Sciatic nerve (tissue), 2 donors: ENCODE measurements at places on chromosomes 7 and 10.

GRCh38 chr7:74501298-74501697 is 47.6 kb downstream of the GTF2IRD1 start:
- no peak for DNase-seq

DNA sequence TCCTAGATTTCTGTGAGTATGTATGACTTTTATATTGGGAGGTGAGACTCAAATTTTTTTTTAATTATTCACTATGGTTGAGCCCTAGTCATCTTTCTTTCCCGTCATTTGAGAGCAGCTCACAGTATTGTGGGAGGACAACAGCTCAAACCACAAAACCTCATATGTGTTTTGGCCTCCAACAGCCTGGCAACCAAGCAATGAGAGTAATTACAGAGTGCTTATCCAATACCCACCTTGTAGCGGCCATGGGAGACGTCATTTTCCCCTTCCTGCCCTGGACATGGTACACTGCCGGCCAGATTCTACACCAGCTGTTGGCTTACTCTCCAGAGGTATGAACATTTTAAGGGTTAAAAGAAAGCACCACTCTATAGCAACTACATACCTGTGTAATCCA is 49.1 kb downstream of the DOCK4 start:
- DNase-seq, result no peak

- DNase-seq, result no peak
These were observed 1.2 kb downstream of the THNSL1 start for GRCh38 chr10:25017661-25018060.

DNA sequence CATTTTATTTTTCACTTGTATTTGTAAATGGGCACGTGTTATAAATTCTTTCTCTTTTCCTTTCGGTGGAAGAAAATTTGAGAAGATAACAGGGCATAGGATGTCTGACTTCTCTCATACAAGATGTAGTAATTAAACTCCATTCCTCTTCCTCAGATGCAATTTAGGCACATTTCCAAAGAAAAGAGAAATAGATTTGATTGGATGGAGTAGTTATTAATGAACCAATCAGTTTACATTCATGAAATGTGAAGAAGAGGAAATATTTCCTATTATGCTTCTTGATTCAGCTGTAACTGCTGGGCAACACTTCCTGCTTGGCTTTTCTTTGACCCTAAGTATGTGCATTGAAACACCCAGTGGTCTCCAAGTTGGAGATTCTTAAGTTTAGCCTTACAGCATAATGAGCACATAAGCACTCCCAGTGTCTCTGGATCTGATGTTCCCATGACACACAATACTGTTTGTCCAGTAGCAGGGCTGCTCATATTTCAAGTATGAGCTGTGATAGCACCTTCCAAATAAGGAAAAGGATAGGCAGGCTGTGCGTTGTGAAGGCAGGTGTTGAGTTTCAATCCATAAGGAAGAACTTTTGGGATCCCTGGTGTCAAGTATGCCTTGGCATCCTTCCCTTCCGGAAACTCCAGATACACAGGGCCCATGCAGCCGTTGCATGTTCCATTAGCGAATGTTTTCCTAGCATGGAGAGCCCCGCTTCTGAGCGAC is 33.4 kb upstream of the COBL start:
- DNase-seq, result no peak

- no peak for DNase-seq
These were observed 81.6 kb downstream of the NPY start for GRCh38 chr7:24365606-24366005.

DNA sequence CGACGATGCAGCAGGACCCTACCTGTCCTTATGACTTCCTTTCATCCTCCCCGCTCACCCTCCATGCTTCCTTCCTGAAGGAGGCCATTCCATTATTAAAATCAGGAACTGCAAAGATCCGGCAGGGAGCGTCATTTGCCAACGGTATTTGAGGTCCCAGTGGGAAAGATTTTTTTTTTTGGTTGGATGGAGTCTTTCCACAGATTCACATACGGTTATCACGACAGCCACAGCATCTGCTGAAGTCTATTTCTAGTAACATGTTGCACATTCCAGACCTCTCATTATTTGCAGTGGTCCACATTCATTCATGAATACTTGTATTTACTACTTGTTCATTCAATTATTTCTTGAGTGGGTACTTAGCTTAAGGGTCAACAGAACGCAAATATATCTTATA is 94.7 kb upstream of the LYZL2 start:
- no peak for DNase-seq

DNA sequence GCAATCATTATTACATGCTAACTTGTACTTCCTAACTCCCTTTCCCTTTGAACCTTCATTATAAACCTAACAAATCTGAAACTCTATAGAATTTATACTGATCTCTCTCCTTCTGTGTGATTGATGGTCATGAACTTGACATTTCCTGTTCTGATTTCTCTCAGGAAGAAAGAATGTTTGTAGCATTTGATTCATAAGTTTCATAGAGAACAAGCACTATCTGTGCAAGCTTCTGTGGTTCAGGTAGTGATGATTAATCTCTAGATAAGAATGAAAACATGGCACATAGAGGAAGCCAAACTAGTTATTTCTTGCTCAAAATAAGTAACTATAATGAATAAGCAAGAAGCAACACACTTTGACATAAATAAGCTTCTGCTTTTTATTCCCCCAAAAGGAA is 34.2 kb downstream of the TFPI2 start:
- no peak for DNase-seq

GRCh38 chr7:47297120-47297519 is 284.8 kb downstream of the TNS3 start:
- DNase-seq, result no peak

GRCh38 chr7:101179713-101180112 is 380 bp downstream of the NAT16 start:
- no peak for DNase-seq

- DNase-seq, result no peak
These were observed 29.4 kb upstream of the ADCYAP1R1 start for GRCh38 chr7:31022726-31023125.

DNA sequence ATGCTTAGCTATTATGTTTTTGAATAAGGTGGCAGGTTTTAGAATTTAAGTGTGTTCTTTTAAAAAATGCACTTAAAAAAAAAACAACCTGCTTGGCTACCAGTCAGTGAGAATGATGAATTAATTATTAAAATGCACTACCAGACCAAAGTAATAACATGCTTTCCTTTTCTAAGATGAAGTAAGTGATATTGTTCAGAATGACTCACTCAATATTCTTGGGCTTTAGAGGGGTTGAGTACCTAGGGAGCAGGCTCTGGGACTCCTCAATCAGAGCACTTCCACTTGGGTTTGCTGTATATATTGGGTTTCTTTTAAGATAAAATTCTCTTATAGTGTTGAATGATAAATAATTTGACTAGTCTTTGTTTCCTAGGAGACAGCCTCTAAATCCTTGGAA is 8.6 kb downstream of the STAM start:
- DNase-seq, result no peak

- no peak for DNase-seq
These were observed 537.8 kb upstream of the AUTS2 start for GRCh38 chr7:69060516-69060915.

DNA sequence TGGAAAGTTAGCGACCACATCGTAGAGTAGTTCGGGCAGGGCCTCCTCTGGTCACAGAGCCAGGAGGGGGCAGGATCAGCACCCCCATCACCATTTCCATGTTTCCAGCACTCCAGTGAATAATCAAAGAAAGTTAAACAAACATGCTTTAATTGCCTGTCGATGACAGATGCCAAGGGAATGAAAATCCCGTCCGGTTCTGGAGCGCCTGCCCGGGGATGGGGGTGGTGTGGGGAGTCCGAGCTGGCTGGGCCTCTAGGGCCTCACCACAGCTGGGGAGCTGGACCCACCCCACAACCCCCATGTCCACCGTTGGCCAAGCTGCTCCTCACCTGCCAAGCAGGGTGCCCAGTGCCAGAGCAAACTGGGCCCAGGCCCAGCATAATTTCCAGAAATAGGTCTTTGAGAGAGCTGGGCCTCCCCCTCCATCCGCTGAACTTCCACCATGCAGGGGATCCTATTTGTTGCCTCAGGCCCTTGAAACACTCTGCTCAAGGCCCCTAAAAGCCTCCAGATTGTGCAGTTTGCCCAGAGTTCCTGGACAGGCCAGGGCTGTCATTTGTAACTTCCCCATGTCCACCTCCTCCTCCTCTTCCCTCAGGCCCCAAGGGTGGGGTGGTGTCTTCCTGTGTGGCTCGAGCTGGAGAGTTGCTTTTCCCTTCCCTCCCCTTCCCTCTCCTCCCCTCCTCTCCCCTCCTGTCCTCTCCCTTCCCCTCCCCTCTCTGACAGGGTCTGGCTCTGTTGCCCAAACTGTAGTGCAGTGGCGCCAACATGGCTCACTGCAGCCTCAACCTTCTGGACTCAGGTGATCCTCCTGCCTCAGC is 101.0 kb downstream of the MYL10 start:
- DNase-seq, result no peak

DNA sequence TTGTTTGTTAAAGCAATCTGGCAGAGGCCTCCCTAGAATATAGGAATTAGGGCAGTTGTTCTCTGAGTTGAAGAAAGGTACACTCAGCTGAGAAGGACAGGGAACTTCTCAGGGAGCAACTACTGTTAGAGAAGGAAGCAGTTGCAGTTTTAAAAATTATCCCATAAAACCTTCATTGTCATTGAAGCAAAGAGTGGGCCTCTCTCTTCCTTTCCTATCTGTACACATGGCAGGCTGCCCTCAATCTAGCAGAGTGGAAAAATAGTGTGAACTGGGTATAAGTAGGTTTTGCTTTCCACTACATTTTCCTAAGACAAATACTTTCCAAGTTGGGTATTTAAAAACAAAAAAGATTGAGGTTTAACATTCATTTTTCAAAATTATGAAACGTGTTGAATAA is 236.7 kb upstream of the KLF14 start:
- DNase-seq, result no peak

GRCh38 chr7:103809229-103809994 is 180.0 kb downstream of the RELN start:
- no peak for DNase-seq

- no peak for DNase-seq
These were observed 22.9 kb downstream of the CDK6 start for GRCh38 chr7:92813390-92814024.

DNA sequence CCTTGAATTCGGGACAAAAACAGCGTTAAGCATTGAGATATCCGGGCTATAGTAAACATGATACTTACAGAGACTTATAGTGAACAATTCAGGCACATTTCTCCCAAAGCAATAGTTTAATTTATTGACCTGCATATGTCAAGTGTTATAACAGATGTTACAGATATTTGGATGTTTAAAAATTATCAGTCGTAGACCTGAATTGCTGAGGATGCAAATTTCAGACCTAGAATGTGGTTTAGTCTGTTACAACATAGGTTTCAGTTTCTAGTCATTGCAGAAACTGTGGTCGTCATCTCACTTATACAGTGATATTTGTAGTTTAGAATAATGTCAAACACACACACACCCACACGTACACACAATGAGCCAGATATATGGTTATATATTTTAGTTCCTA is 85.2 kb downstream of the VTI1A start:
- DNase-seq, result no peak

GRCh38 chr10:79068203-79068561 is 584 bp upstream of the ZMIZ1 start:
- no peak for DNase-seq

DNA sequence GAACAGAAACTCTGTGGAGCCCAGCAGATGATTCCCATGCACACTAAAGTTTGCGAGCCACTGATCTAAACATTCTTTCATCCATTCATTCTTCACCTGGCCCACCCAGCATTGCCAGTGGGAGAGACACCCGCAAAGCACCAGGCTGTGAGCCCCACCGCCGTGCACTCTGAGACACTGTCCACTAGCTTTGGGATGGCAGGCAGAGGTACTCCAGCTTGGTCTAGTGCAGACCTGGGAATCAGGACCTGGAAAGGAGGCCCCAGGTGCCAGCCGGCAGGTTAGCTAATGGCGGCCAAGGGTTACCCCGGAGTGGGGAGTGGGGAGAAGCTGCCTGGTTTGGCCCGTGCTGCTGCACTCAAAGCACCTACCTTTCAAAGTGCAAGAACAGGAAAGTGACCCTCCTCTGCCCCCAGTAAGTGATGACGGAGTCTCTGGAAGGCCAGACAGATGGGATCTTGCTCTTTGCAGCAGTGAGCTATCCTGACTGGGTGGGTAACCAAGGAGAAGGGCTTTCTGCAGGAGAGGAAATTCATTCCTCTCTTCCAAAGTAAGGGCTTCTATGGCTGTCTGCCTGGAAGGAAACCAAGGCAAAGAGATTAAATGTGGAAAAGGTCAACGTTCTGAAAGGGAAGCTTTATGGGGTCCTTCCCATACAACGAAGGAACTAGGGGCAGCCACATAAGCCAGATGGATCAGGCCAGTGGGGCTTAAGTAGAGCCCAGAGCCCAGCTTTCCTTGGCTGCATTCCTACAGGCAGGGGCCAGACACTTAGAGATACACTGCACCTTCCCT is 74.2 kb upstream of the LRRC4 start:
- peak; percentile 48 for DNase-seq

- no peak for DNase-seq
These were observed 70.9 kb upstream of the PCGF5 start for GRCh38 chr10:91149550-91149949.

DNA sequence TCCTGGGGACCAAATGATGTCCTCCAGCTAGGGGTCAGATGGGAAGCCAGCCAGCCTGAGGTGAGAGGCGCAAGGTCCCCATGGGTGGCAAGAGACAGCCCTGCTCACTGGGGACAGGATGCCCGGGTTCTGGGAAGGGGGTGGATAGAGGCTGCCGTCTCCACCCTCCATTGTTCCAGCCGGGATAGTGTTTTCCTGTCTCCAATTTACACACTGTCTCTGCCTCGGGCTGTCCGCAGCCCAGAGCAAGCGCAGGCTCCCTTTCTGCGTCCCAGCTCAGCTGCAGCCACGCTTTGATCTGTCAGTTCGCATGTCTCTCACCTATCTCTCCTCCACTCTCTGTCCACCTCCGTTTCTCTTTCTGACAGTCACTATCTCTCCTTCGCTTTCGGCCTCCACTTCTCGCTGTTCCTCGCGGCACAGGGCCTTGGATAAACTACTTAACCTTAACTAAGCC is 2.1 kb downstream of the EPHB4 start:
- DNase-seq, result no peak

DNA sequence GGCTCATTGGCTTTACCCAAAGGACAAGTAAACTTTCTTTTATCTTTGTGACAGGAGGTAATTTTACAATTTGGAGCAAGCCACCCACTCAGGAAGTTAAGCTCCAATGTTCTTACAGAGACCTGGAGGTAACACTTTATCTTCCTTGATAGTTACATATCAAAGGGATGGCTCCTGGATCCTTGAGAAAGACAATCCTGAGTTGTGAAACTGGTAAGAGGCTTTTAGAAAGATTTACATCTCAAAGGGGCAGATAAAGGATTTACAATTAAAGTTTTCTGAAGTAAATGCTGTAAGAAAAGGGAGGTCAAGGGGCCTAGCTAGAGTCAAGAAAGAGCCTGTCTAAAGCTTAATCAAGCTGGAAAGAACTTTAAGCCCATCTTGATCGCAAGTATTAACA is 124.4 kb upstream of the ZNF804B start:
- DNase-seq, result no peak

GRCh38 chr10:110364531-110364937 is 59.8 kb upstream of the SMNDC1 start:
- DNase-seq, result no peak
